ENCODE measurements at places on chromosomes 1 and 21. TPM values are rescaled to one million over a fixed set of nuclear protein-coding genes. Genes with fewer than 3 reads are reported as not detected.

Gene LCE3E
- not detected for total RNA-seq

Gene F3
- 76.5 TPM for total RNA-seq

Gene PLCH2
- not detected for total RNA-seq

Gene KRTAP21-2
- not detected for total RNA-seq

- peak; percentile 30 for DNase-seq
These were observed 3.9 kb upstream of the PRKCZ start for GRCh38 chr1:2046174-2046917.

- DNase-seq, result peak; percentile 83
These were observed 95.5 kb downstream of the ZFYVE9 start for GRCh38 chr1:52237430-52237829.

DNA sequence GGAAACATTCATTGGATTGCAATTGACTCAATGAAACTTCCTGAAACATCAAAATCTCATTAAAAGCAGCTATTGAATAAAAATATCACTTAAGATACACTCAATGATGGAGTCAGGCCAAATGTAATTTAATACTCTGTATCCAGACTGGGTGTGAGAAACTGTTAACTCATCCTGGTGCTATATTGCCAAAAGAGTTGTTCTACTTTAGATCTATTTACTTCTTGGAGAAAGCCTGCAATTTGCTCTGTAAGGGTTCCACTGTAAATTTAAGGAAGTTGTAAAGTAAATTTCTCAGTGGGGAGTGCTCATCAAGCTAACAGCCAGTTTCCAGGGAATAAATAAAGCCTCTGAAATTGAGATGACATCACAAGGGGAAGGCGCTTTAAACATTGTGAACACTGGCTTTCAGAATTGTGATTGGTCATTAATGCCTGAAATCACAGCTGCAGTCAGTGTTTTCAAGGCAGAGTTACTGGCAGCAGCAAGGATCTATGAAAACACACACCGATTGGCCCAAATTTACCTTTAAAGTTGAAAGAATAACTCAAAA, 91.4 kb downstream of the OLFM3 start:
- DNase-seq, result no peak

DNA sequence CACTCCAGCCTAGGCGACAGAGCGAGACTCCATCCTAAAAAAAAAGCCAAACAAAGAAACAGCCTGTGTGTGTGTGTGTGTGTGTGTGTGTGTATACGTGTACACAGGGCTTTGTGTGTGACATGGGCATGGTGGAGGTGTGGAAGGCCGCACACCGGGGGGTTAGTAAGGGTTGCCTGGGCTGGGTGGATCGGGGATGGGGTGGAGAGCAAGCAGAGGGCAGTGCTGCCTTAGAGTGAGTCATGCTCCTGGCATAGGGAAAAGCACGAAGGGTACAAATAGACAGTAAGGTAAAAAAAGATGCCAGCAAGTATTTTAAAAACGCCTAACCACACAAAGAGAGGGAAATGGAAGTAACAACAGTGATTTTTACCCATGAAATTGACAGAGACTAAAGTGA, 6.2 kb downstream of the PRMT2 start:
- no peak for DNase-seq

DNA sequence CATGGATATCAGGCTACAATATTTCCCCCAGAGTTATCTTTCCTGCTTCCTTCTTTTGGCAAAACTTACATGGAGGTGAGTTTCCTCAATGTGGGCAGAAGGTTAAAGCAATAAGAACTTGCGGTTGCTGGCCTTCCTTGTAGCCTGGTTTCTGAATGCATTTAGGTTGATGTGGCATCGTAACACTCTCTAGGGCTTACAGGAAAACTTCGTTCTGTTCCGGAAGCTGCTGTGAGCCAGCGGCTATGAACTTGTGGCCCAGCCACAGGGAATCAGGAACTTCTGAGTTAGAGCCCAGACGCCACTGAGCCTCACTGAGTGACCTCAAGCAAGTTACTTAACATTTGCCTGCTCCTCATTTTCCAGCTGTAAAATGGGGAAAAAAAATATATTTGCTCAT, 623.4 kb upstream of the ADAMTS5 start:
- DNase-seq, result peak; percentile 93

- DNase-seq, result peak; percentile 21
These were observed 30.9 kb upstream of the CAMK1G start for GRCh38 chr1:209552406-209553264.

GRCh38 chr1:228343191-228343661, 63.4 kb downstream of the TRIM11 start:
- no peak for DNase-seq

- peak; percentile 5 for DNase-seq
These were observed 943 bp downstream of the SEMA6C start for GRCh38 chr1:151145304-151146071.

- DNase-seq, result no peak
These were observed 153.7 kb upstream of the C1orf174 start for GRCh38 chr1:4053774-4054173.
